ENCODE measurements at places on chromosomes 3 and 15. TPM values are rescaled to one million over a fixed set of nuclear protein-coding genes. Genes with fewer than 3 reads are reported as not detected.

The PROK2 gene
- 0.67 TPM for total RNA-seq

The PLS1 gene
- total RNA-seq, result 0.86 TPM

The ADAMTSL3 gene
- 13.0 TPM for total RNA-seq

The TRIM42 gene
- total RNA-seq, result not detected

The SCAANT1 gene
- total RNA-seq, result not detected

The RTP3 gene
- total RNA-seq, result not detected

The SYNPR gene
- not detected for total RNA-seq

The DYNLT2B gene
- 2.8 TPM for total RNA-seq

The LRRC34 gene
- 1.9 TPM for total RNA-seq

The FBXW12 gene
- not detected for total RNA-seq

The EFCAB12 gene
- 0.05 TPM for total RNA-seq

The CATSPER2 gene
- total RNA-seq, result 3.2 TPM

DNA sequence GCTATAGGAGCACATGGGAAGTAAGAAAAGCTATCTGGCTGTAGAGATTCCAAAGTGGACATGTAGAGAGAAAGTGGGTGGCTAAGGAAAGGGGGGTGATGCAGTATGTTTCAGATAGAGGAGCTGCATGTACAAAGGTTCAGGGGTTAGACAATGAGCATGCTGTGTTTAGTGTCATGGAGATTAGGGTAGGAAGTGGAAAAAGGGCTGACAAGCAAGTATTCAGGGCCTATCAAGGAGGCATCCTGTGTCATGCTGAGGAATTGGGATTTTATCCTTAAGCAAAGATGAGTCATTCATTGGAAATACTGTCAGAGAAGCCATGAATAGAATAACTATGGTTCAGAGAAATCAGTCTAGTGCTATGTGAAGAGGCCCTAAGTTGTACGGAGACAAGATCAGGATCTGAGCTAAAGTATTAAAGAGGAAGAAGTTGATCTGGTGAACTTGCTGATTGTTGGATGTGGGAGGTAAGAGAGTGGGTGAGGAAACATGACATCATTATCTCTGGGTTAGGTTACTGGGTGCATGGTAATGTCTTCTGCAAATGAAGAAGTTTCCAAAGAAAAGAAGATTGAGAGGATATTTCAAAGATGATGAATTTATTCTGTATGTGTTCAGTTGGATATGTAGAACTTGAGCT lies 176.7 kb upstream of the GOLIM4 start:
- no peak for DNase-seq

GRCh38 chr3:119967353-119968006 lies 126.8 kb downstream of the GSK3B start:
- DNase-seq, result no peak

GRCh38 chr15:26443321-26443720 lies 329.5 kb downstream of the GABRB3 start:
- DNase-seq, result no peak

- no peak for DNase-seq
Observed at GRCh38 chr3:55468251-55468650, 18.9 kb downstream of the WNT5A start.

DNA sequence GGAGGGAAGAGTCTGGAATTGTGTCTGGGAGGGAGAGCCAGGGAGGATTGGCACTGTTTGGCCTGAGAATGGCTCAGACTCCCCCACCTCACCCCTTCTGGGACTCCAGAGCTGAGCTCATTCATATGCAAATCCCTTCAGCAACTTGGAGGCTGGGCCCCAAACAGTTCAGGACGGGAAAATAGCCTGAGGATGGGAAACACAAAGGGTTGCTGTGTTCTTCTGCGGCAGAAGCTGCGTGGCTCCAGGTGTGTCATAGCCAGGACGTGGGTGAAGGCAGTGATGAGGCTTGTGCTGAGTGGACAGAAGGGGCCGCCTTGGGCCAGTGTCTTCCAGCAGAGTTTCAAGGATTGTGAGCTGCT lies 16.6 kb downstream of the MASP1 start:
- no peak for DNase-seq

DNA sequence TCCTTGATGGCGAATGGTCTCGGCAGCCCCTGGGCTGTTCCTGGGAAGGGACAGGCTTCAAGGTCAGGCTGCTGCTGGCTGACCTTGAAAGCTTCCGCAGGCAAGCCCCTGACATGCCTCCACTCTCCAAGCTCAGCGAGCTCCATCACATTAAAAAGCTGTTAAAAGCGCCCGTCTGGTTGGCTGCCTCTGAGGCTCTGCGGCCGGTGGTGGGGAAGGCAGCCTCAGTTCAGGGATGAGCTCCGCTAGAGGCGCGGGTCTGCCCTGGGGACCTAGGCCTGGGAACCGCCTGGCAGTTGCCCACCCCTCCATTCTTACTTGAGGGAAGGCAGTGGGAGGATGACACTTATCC lies 103.8 kb downstream of the LINGO1 start:
- peak; percentile 72 for DNase-seq

GRCh38 chr15:73317651-73318462 lies 50.9 kb downstream of the HCN4 start:
- peak; percentile 54 for DNase-seq

DNA sequence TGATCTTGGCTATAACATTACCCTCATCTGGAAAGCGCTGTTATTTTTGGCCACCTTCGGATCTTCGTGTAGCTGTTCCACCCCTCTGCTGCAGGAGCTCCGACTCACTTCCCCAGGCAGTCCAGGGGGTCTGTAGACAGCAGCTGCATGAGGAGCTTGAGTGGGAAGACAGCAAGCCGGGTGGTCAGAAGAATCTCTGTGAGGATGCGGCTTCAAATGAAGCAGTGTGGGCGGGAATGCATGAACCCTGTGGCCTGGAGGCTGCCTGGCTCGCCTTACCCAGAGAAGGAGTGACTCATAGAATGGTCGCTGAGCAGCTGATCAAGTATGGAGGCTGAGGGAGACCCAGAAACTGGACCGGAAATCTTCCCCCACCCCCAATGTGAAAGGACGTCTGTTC lies 45.2 kb upstream of the NR2F2 start:
- DNase-seq, result no peak

DNA sequence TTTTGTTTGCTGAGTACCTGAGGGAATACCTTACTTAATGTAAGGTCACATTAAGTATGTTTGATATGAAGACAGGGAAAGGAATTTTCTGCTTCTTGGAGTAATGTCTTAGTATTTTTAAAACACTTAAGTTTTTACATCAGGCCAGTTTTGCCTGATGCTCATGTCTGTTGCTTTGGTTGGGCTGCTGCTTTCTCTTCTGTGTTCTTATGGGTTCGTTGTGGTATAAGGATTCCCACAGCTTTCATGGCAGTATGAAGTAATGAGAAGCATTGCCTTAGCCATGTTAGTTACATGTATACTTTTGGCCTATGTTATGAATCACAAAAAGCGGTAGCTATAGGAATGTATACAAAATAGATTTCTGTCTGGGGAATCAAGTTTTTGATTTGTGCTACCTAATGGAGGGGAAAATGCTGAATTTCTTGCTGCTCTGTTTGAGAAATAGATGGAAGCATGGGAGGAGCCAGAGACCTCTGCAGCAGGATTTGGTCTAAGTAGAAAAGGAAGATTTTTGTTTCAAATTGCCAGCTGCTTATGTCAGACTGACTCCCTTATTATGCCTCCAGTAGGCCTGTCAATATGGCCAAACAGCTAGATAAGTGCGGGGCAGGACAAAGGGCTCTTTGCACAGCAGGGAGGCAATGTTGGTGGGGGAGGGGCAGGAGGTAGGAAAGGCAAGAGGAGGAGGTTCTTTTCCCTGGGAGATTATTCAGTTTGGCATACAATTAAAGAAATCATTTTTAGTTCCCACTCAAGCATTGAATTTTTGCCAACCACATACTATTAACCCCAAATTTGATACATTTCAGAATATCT lies 5.2 kb downstream of the SETD5 start:
- no peak for DNase-seq

DNA sequence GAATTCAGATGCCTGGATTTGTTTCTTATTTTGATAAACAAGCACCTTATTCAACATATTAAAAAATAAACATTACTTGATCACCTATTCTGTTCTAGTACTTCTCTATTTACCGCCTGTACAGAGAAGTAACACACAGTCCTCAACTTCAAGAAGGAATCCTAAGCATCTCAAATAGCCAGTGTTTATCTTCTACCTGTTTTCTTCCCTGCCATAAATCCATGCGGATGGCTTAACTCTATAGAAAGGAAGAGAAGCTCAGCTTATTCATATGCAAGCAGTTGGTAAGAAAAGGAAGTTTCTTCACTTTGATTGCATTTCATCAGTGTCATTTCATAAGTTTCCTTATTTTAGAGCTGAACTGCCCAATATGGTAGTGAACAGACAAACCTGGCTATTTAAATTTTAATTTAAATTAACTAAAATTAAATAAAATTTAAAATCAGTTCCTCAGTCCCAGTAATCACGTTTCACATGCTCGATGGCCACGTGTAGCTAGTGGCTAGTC lies 210.0 kb upstream of the PEX5L start:
- DNase-seq, result no peak

DNA sequence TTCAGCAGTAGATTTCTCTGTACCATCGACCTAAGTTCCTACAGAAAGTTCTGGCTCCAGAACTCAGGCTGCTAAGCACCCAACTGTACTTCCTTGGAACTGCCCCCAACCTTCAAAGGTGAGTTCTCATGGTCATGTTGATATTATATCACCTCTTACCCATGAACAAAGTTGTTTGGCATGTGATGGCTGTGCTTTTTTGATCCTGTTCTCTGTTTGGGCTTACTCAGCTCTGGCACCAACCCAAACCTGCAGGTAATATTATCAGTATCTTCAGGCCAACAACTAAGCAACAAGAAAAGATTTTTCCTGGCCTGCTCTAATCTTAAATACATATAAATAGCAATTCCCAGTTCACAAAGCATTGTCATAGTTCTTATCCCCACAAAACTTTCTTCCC lies 318.7 kb upstream of the LMCD1 start:
- no peak for DNase-seq

GRCh38 chr3:46284981-46285683 lies 42.9 kb downstream of the CCR3 start:
- no peak for DNase-seq

- no peak for DNase-seq
Observed at GRCh38 chr3:170346481-170347392, 10.8 kb upstream of the SKIL start.

DNA sequence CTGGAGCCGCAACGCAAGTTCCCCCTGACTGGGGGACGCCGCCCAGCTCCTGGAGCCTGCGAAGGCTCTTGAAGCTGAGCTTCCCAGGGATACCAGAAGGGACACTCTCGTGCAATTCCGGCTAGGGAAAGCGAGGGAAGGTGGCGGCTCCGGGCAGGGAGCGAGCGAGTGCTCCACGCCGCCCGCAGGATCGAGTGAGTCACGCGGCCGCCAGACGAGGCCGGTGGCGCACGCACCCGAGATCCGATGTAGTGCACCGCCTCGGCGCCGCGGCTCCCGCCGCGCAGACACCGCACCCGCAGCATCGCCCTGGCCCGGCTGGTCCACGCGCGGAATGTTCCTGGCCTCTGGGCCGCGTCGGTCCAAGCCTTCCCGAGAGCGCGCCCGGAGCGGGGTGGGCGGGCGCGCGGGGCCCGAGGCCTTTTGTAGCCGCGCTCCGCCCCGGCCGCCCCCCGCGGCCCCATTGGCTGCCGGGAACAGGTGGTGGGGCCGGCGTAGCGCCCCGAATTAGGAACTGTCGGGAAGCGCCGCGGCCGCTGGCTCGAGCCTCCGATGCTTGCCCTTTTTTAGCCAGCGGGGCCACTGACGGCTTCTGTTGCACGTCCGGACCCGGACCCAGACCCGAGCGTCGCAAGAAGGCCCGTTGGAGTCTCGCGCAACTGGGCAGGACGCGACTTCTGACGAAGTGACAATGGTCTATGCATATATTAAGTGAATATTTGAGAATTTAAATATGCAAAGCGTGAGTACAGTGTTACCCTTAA lies at the start of gene GATM:
GATM (minus strand) TSS at position 396 of the 764 bp plus-strand sequence; CDS start at position 305, 91 bp downstream.
- DNase-seq, result peak; percentile 94

GRCh38 chr15:57079931-57080620 lies 161.6 kb downstream of the TCF12 start:
- no peak for DNase-seq

- DNase-seq, result no peak
Observed at GRCh38 chr3:117193390-117193789, 483.8 kb downstream of the TUSC7 start.

DNA sequence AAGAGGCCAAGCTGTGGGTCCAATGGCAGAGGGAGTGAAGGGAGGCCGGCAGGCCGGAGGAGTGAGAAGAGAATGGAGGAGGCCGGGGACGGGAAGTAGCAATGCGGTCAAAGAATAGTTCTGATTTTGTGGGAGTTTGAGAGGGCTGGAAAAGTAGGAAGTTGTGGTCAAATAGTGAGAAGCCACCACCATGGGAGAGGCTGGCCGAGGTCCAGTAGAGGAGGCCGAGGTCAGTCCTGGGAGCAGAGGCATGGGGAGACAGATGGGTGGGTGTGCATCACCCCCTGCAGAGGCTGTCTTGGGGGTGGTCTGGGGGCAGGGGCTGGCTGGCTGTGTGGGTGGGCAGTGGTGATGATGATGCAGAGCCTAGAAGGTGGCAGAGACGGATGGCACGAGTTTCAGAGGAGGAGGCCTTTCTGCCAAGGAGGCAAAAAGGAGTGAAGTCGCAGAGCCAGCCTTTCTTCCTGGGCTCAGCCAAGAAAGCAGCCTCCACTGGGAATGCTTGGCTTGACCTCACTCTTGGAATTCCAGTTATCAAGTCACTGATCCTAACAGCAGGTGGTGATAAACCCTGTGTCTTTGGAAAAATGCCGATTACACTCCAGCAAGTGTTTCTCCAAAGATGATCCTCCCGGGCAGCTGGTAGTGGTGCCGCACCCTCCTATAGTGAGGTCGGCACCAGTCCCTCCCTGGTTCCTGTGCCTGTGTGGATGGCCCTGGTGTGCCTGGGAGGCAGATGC lies 57.3 kb downstream of the ARNT2 start:
- no peak for DNase-seq

GRCh38 chr3:29515451-29515850 lies 234.6 kb downstream of the RBMS3 start:
- DNase-seq, result no peak

DNA sequence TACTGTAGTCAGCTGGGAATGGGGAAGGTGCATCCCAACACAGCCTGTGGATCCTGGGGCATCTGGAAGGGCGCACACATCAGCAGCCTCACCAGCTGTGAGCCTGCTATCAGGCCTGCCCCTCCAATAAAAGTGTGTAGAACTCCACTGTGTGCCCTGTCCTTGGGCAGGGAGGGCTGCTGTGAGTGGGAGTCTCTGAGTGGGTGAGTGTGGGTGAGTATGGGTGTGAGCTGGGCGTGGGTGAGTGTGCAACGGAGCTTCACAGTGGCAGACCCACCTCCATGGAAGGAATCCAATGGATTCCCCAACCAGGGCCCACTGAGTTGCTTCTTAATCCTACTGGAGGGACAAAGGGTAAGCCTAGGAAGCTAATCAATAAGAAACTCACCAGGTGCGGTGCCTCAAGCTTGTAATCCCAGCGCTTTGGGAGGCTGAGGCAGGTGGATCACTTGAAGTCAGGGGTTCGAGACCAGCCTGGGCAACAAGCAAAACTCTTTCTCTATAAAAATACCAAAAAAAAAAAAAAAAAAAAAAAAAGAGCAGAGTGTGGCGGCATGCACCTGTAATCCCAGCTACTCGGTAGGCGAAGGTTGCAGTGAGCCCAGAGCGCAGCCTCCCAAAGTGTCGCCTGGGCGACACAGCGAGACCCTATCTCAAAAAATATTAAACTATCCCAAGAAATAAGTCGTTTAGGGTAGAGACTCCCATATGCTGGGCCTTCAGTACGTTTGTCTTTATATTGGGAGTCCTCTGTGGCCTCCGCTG lies 555 bp upstream of the RCCD1 start:
- no peak for DNase-seq

GRCh38 chr15:57328479-57328878 lies 47.8 kb upstream of the CGNL1 start:
- DNase-seq, result peak; percentile 82
